ENCODE measurements at places on chromosomes 7 and 10.

GRCh38 chr7:73941836-73942551 lies 81.0 kb downstream of the TMEM270 start:
- DNase-seq, result no peak

DNA sequence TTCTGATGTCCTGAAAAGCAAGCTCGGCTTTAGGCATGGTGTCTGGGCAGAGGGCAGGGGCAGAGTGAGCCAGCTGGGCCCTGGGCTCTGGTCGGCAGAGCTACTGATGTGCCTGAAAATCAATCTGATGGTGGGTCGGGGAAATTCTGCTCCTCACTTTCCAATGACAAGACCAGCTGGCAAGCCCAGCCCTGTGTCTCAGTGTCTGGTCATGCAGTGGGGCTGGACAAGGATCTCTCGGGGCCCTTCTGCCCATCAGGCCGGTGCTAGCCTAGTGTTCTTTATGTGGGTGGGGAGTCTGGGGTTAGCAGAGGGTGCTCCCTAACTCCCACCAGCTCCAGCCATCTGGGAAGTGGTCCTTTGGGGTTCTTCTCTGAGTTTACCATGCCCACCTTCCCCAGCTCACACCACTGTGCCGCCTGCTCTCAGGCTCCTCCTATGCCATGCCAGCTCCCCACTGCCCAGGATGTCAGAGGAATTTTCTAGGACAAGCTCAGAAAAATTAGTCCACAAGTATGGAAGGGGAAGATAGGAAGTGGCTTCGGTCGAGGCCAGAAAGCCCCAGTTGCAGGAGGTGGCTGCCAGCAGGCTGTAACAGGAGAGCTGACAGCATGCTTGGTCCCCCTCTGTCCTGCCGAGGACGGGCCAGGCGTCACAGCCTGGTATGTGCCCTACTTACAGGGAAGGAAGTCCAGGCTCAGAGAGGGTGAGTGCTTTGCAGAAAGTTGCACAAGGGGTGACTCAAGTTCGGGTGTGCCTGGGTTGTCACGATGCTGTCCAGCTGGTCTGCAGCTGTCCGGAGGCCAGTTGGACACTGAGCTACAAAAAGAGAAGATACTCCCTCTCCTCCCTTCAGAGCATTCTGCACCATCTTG lies 135.2 kb downstream of the ADCY1 start:
- no peak for DNase-seq

- peak; percentile 17 for DNase-seq
Measured at GRCh38 chr7:17234030-17234397, 64.4 kb upstream of the AHR start.

- DNase-seq, result no peak
Measured at GRCh38 chr10:85448716-85449115, 917.9 kb downstream of the GRID1 start.

DNA sequence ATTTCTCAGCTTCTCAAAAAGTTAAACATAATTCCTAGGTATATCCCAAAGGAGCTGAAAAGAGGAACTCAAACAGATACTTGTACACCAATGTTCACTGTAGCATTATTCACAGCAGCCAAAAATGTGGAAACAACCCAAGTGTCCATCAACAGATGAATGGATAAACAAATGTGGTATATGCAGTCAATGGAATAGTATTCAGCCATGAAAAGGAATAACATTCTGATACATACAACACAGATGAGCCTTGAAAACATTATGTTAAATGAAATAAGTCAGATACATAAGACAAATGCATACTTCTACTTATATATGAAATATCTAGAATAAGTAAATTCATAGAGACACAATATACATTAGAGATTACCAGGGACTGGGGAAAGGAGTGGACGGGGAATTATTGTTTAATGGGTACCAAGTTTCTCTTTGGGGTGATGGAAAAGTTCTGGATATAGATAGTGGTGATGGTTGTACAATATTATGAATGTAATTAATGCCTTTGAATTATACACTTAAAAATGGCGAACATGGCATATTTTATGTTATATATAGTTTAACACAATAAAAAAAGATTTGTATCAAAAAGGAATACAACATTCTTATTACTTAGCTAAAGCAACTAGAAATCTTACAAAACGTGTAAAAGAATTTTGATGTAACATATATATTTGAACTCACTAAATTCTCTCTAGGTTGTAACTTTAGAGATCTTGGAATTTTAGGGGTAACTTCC lies 15.0 kb downstream of the PEX1 start:
- no peak for DNase-seq

GRCh38 chr10:36188461-36188860 lies 546.4 kb upstream of the FZD8 start:
- no peak for DNase-seq

- no peak for DNase-seq
Measured at GRCh38 chr10:100043344-100043743, 33.6 kb upstream of the DNMBP start.

DNA sequence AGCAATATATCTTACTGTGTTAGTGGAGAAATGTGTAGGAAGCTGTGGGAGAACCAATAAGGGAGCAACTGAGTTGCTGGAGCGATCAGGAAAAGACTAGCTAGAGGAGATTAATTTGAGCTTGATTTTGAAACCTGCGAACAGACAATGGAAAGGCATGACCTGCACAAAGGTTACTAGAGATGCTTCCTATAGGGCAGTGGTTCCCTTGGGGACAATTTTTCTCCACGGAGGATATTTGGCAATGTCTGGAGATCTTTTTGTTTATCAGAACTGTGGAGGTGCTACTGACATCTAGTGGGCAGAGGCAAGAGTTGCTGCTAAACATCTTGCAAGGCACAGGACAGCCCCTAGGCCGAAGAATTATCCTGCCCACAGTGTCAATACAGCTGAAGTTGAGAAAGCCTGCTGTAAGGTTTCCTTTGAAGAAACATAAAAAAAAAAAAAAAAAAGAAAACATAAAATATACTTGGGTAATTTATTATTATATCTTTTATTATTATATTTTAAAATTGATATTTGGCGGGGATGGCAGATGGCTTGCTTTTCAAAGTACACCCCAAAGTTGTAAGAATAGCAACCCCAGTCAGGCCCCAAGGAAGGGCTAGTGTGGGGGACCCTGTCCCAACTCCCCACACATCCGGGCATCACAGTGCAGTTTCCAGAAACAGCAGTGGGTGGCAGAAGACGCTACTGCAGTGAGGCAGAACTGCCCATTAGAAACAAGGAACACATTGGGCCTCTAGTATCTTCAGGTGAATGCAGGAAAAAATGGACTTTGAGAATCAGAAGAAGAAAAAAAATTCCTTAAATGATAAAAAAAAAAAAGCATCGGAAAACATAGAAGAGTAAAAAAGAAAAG lies 481.6 kb downstream of the SH2D4B start:
- DNase-seq, result no peak

GRCh38 chr10:113303544-113304146 lies 249.2 kb upstream of the HABP2 start:
- no peak for DNase-seq

DNA sequence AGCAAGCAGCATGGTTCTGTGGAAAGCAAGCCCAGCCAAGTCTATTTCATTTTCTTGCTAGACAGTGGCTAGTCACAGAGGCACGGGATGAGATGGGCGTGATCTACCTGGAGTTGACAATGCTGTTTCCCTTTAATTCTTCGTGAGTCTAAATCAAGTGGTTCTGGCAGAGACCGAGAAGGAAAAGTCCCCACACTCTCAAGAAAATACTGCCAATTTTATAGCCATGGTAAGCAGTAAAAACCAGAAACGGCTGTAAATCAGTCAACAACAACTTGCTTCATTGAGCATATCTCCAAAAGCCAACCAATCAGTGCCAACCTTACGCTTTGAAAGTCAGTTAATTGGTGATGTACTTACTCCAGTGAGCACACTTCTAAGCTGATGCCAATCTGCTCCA lies 223.4 kb downstream of the SEC23IP start:
- no peak for DNase-seq

- DNase-seq, result no peak
Measured at GRCh38 chr7:44824894-44825526, 22.9 kb downstream of the H2AZ2 start.

DNA sequence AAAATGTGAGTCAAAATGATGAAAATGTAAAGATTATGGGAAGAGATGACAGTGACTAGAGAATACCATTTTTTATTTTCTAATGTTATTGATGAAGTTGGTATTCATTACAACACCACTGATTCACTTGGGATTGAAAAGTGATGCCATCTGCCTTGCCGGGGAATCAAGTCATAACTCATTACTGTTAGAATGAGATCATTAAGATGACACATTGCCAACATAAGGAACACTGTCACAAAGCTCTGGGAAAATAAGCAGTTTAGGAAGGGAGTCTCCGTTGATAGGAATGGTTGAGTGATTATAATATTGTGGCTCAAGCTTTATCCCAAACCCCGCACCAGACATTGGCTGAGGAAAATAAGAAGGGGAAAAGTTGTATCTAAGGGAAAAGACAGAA lies 121.5 kb upstream of the PLPP4 start:
- DNase-seq, result no peak

DNA sequence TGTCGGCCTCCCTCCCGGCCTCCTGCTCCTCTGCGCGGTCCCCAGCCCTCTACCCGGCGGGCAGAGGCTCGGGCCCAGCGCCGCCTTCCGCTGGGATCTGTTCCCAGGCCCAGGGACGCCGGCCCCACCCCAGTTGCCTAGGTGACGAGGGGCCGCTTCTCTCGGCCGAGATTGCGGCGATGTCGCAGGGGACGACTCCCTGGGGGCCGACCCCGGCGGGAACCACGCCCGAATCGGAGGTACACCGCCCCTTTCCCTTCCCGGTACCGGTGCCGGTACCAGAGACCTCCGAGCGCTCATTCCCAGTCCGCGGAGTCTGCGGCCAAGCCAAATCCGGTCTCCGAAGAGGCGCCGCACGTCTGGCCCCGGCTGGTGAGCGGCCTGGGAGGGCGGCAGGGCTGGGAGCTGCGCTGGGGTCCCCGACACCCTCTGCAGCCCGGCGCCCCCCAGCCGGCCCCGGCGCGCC lies at the start of gene CABCOCO1:
CABCOCO1 (plus strand) TSS at position 136 of the 466 bp plus-strand sequence; CDS start at position 180, 44 bp downstream.
- no peak for DNase-seq

DNA sequence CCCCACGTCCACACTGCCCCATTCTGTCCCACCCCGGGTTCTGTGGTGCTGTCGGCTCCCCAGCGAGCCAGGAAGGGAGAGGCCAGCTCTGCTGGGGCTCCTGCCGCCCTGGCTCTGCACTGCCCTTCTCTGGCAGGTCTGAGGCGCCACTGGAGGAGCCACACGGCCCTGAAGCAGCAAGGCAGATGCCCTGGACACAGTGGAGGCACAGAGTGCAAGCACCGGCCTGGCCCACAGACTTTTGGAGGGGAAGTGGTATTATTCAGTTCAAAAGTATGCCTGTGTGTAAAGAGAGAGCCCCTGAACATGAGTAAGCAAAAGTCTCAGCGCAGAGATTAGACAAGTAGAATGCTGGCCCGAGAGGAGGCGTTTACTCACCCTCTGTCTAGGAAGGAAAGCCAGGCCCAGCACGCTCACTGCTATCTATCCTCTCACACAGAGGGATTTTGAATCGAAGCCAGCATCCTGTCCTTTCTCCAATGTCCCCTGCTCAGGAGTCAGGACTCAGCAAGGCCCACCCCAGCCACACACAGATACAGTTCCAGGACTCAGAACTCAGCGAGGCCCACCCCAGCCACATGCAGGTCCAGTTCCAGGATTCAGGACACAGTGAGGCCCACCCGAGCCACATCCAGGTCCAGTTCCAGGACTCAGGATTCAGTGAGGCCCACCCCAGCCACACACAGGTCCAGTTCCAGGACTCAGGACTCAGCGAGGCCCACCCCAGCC lies 115.0 kb downstream of the EGFR start:
- DNase-seq, result no peak

GRCh38 chr10:43958964-43959363 lies 310.3 kb upstream of the ZNF32 start:
- DNase-seq, result no peak

DNA sequence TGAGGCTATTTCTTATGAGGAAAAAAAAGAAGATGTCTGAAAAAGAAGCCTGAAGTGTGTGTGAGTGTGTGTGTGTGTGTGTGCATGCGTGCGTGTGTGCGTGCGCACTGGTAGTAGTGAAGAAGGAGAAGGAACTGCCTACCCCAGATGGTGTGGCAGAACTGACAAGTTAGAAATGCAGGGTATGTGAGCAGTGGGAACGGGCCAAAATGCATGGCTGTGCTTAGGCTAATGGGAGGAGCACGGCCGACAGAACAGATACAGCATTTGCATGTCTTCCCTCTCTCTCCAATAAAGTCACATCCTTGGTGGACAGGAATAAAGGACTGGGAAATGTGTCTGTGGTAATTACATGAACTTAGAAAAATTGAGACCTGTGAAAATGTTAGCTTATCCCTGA lies 94.3 kb downstream of the IDE start:
- DNase-seq, result no peak

GRCh38 chr7:47581438-47581803 lies 490 bp downstream of the TNS3 start:
- no peak for DNase-seq

GRCh38 chr10:111017098-111017497 lies 59.7 kb upstream of the ADRA2A start:
- no peak for DNase-seq

GRCh38 chr7:139071680-139072079 lies 35.8 kb upstream of the ZC3HAV1L start:
- DNase-seq, result no peak

Data from stimulated activated CD8-positive, alpha-beta memory T cell treated with anti-CD3 and anti-CD28 coated beads, Interleukin-12 subunit alpha, Interleukin-12 subunit beta, amount 100 ng/mL, for 4 hours (primary cell).